IMR-90 (cell line): ENCODE measurements at places on chromosomes 12 and 14. TPM values are rescaled to one million over a fixed set of nuclear protein-coding genes. Genes with fewer than 3 reads are reported as not detected.

PKP2 gene
- 0.18 and 0.28 TPM in 2 replicates for total RNA-seq

RERG gene
- not detected in 2 replicates for total RNA-seq

SLIRP gene
- 226 and 309 TPM in 2 replicates for total RNA-seq

GOLGA3 gene
- 99.8 and 102 TPM in 2 replicates for total RNA-seq

JAG2 gene
- total RNA-seq = 0.18 and 0.28 TPM in 2 replicates

TRPV4 gene
- 1.1 TPM in 2 replicates for total RNA-seq

VASH1 gene
- total RNA-seq = 1.9 and 2.0 TPM in 2 replicates

SLC6A12 gene
- not detected in 2 replicates for total RNA-seq

RNASE7 gene
- total RNA-seq = not detected in 2 replicates

TMEM119 gene
- total RNA-seq = 6.7 and 8.1 TPM in 2 replicates

PTHLH gene
- total RNA-seq = 0.36 and 0.83 TPM in 2 replicates

GIT2 gene
- 60.5 and 71.9 TPM in 2 replicates for total RNA-seq

RNF212B gene
- not detected in 2 replicates for total RNA-seq

MSI1 gene
- not detected in 2 replicates for total RNA-seq

PPFIA2 gene
- 0.28 and 1.3 TPM in 2 replicates for total RNA-seq

MTERF2 gene
- total RNA-seq = 3.0 and 3.3 TPM in 2 replicates

FGF6 gene
- not detected in 2 replicates for total RNA-seq

AQP2 gene
- total RNA-seq = not detected in 2 replicates

EPS8 gene
- 102 and 104 TPM in 2 replicates for total RNA-seq

TAS2R7 gene
- total RNA-seq = not detected in 2 replicates

PRIMA1 gene
- total RNA-seq = not detected in 2 replicates

LRP6 gene
- 32.1 and 41.4 TPM in 2 replicates for total RNA-seq

KLRF2 gene
- total RNA-seq = not detected in 2 replicates

FERMT2 gene
- total RNA-seq = 217 and 229 TPM in 2 replicates

ANKS1B gene
- total RNA-seq = 0.18 and 0.56 TPM in 2 replicates

GPR84 gene
- not detected in 2 replicates for total RNA-seq

RNASE3 gene
- not detected in 2 replicates for total RNA-seq

RERGL gene
- total RNA-seq = not detected in 2 replicates

GPR65 gene
- total RNA-seq = 0.18 and 0.28 TPM in 2 replicates

C14orf39 gene
- 0.28 and 0.36 TPM in 2 replicates for total RNA-seq

P2RX2 gene
- not detected in 2 replicates for total RNA-seq

LRRIQ1 gene
- total RNA-seq = under 0.01 and 0.28 TPM in 2 replicates

TCL1B gene
- not detected in 2 replicates for total RNA-seq

TRAF3 gene
- 25.3 and 25.6 TPM in 2 replicates for total RNA-seq

PTGER2 gene
- 24.7 and 33.6 TPM in 2 replicates for total RNA-seq

LRR1 gene
- 20.8 and 28.3 TPM in 2 replicates for total RNA-seq

TMEM132D gene
- total RNA-seq = not detected in 2 replicates

CCDC85C gene
- total RNA-seq = 13.9 and 16.0 TPM in 2 replicates

RPGRIP1 gene
- not detected in 2 replicates for total RNA-seq

OR6C2 gene
- total RNA-seq = not detected in 2 replicates

GPRC5D gene
- total RNA-seq = not detected in 2 replicates

TTC5 gene
- 28.6 and 29.4 TPM in 2 replicates for total RNA-seq

DNAJC22 gene
- total RNA-seq = 6.7 and 8.1 TPM in 2 replicates

TMTC3 gene
- 44.3 and 70.8 TPM in 2 replicates for total RNA-seq

TTC6 gene
- total RNA-seq = under 0.01 TPM in 2 replicates

CPM gene
- total RNA-seq = 7.2 and 8.8 TPM in 2 replicates

CLEC6A gene
- not detected in 2 replicates for total RNA-seq
